ENCODE measurements at places on chromosomes 12 and 14.

GRCh38 chr12:115817389-115817788 is 460.1 kb downstream of the MED13L start:
- no peak for DNase-seq

DNA sequence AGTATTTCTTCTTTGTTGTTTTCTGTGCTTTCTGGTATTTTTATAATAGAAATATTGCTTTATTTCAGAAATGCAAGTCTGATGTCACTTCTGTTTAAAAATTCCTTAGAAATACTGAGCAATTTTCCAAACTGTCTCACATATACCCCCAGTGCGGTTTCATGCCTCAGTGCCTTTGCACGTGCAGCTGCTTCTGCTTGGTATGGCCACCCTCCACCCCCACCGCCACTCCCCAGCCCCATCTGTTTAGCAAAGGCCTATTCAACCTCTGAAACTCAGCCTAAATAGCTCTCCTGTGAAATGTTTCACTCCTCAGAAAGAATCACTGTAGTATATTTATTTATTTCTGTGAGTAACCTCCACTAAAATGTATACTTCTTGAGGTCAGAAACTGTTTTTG is 52.3 kb downstream of the PPM1H start:
- no peak for DNase-seq

DNA sequence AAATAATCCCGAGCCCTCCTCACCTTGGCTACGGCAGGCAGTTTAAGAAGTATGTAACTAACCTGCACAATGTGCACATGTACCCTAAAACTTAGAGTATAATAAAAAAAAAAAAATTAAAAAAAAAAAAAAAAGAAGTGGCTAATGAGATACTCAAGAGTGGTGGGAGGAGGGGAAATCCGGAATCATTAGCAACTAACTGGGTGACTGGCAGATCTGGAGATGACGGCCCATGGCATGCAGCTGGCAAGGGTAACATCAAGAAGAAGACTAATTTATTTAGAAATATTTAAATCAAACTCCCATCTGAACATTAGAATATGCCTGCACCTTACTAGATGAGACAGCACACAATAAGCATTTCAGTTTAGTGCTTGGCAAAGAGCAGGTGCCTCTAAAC is 52.3 kb upstream of the TMCC3 start:
- DNase-seq = no peak

DNA sequence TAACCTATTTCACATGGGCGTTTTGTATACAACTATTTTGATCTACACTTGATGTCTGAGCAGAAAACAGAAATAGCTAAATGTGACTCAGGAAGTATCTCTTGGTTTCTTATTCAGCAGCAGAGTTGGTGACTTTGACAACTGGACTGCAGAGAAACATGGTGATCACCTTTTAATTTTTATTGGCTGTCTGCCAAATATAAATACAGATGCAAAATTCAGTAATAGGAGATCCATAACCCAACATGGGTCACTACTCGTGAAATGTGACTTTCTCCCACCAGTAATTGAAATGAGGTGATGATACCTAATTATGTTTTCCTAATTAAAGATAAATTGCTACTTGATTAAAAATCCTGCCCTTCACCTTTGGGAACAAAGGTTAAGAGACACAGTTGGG is 487.1 kb downstream of the NELL2 start:
- no peak for DNase-seq

DNA sequence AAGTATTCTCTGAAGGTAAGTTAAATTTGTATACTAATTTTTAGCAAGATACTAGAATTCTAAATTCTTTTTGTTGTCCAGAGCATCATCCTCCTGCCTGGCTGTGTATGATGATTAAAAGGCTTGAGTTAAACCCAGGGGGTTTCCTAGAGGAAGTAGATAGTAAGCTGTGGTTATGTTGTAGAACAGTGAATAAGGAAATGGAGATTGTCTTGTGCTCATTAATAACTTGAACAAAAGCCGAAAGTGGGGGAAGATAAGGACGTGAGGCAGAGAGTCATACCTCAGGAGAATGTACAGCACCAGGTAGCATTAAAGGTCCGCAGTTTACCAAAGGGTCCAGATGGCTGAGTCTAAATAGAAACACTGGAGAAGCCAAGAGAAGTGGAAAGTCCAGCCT is 42.0 kb downstream of the CKB start:
- DNase-seq = no peak

GRCh38 chr12:132740652-132741051 is 21.0 kb downstream of the ANKLE2 start:
- DNase-seq = no peak

All from NCI-H524 (cell line).